ENCODE measurements at places on chromosomes 5 and 9.

GRCh38 chr9:83964973-83965349 lies 15.1 kb downstream of the HNRNPK start:
- DNase-seq = no peak

GRCh38 chr5:134249469-134250379 lies 23.9 kb upstream of the PPP2CA start:
- no peak for DNase-seq

GRCh38 chr9:112285056-112285455 lies 48.4 kb downstream of the PTBP3 start:
- DNase-seq = no peak

DNA sequence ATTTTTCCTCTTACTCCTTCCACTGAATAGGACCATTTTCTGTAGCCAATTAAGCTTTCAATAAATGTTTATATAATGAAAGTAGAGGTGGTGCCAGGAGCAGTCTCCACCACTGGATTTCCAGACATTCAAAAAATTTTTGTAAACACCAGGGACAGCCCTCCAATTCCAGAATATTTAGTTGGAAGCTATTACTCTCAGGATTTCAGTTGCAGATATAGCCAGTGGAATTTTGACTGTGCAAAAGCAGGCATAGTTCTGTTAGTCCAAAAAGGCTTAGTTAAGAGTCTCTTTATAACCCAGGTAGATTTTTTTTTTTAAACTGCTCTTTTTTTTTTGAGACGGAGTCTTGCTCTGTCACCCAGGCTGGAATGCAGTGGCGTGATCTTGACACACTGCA lies 138.1 kb upstream of the DMRT1 start:
- DNase-seq = no peak

DNA sequence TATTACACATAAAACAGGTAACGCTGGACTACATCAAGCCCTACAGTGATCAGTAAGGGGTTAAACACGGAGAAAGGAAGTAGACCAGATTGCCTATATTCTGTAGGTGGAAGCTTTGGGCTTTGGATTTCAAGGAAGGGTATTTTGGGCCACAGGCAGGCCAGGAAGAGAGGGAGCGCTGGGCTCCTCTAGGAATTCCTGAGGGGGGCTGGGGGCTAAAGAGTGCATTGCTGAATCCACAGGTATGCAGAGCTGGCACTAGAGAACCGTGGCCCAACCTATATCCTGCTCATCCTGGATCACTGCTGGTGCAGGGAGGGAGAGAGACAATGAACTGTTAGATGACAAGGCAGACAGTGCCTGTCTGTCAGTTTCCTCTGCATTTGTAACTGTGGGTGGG lies 367.1 kb downstream of the CSNK1G3 start:
- no peak for DNase-seq

Data from HS-5 (cell line).